ENCODE measurements at places on chromosomes 6 and 20.

DNA sequence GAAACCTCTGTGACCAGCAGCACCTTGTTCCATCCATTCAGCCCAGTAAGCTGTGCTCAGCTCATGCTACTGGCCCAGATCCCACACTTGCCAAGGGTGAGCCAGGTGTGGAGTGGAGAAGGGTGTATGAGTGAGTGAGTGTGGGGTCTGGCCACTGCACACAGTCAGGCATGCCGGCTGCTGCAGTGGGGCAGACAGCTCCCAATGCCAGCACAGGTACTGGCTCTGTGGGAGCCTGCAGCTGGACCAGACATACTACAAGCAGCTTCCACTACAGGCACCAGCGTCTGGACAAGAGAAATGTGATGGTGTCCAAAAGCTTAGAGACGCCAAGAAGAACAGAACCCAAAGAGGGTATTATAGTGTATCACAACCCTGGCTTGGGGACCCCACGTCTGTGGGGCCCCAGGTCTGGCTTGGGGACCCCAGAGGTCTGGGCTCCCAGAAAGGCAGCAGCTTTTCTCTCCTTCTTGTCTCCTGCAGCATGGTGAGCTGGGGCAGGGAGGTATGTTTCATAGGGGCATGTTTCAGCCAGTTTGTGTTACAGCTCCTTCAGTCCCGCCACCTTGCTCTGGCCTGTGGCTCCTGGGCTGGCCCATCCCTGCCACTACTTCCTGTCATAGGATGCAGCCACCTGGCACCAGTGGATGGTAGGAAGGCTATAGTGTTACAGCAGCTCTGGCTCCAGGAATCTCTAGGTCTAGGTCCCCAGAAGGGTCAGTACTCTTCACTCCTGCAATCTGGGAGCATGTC lies 152.4 kb upstream of the HSF2 start:
- DNase-seq: no peak

DNA sequence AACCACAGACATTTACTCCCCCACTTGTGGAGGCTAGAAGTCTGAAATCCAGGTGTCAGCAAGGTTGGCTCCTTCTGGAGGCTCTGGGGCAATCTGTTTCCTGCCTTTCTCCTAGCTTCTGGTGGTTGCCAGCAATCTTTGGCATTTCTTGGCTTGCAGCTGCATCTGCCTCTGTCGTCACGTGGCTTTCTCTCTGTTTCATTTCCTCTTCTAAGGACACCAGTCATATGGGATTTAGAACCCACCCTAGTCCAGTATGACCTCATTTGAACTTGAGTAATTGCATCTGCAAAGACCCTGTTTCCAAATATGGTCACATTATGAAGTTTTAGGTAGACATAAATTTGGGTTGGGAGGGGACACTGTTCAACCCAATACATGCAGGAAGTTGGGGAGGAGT lies 56.2 kb upstream of the EPB41L1 start:
- peak; percentile 75 for DNase-seq

- DNase-seq: no peak
These were observed 41.4 kb downstream of the MCM8 start for GRCh38 chr20:5991623-5992441.

DNA sequence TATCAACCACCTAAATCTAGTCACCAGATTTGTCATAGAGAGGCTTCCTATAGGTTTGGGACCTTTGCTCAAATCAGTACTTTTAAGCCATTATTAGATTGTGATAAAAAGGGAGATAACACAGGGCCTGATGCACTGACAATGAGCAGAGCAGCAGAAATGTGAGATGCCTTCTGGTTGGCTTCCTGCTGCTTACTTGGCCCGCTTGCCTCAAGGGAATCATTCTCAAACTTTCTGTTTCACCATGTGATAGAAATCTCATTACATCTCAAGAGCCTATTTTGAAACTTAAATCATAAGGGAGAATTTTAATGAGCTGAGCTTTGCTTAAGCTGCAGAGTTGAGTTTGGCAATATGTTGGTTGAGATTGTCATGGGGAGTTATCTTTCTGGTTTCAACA lies 606.0 kb downstream of the DHX35 start:
- DNase-seq: no peak

- DNase-seq: no peak
These were observed 181.0 kb downstream of the ZNF217 start for GRCh38 chr20:53412577-53413185.

- no peak for DNase-seq
These were observed 12.6 kb upstream of the WFDC12 start for GRCh38 chr20:45136911-45137310.

DNA sequence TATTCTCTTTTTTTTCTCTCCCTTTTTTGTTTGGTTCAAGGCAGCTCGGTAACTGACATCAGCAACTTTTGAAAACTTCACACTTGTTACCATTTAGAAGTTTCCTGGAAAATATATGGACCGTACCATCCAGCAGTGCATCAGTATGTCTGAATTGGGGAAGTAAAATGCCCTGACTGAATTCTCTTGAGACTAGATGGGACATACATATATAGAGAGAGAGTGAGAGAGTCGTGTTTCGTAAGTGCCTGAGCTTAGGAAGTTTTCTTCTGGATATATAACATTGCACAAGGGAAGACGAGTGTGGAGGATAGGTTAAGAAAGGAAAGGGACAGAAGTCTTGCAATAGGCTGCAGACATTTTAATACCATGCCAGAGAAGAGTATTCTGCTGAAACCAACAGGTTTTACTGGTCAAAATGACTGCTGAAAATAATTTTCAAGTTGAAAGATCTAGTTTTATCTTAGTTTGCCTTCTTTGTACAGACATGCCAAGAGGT lies 10.6 kb downstream of the HEY2 start:
- DNase-seq: no peak

All from Ammon's horn (tissue), 1 donor.